Omental fat pad (tissue), 4 donors: ENCODE measurements at places on chromosomes 4 and X.

GRCh38 chr4:21709031-21709430, 239.5 kb downstream of the KCNIP4 start:
- no peak for DNase-seq

DNA sequence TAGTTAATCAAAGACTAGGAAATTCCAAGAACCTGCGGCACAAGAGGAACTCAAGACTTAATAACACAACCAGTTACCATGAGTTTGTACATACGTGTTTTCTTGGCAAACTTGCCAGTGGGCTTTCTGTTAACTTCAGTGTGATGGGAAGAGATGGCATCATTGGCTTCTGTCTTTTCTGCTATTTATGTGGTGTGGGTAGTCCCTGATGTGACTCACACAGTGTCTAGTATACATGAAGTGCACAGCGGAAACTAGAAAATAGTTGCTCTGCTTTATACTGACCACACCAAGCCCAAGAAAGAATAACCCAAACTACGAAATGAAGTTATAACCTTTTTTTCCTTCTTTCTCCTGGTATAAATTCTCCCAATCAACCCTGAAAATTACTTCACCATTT, 24.5 kb downstream of the DAPP1 start:
- no peak for DNase-seq

DNA sequence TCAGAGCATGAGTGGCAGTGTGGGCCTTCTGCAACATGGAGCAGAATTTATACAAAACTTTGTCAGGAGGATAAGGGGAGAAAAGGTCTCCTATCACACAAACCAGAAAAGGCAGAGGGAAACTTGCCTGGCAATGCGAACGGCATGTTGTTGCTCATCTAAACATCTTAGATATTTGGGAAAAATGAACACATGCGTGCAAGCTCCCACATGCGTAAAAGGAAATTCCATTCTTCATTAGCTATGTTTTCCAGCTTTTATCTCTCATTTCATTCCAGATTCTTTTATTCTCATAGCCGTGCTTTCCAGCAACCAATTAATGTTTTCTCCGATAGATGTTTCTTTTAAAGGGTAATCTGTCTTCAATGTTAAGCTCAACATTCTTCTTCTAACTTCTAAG, 31.3 kb upstream of the GBA3 start:
- no peak for DNase-seq

- no peak for DNase-seq
Measured at GRCh38 chr4:150078579-150079080, 385 bp downstream of the DCLK2 start.

GRCh38 chr4:87006676-87007527, 72.1 kb downstream of the AFF1 start:
- DNase-seq = peak; percentile 71

- DNase-seq = no peak
Measured at GRCh38 chrX:12975991-12976558, 1.2 kb downstream of the TMSB4X start.

DNA sequence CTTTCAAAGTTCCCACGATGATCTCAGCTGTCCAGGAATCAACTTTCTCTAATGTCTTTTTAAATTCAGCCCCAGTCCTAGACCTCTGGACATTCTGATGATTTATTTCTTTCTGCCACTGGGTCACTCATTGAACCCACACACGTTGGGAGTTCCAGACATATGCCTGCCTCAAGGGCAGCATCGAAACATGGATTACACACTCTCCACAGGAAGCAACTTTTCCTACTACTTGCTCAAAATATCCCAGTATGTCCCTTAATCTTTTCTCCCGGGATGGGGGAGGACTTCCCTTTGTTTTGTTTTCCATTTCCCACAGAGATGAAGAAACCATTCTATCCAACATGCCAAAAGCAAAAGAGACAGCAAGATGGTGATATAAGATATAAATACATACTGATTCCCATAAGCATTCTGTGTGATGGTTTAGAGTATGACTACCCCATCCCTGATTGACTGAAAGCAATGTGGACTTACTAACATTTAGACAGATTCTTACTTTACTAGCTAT, 79.8 kb upstream of the PPARGC1A start:
- no peak for DNase-seq

- DNase-seq = no peak
Measured at GRCh38 chr4:170305627-170306026, 215.9 kb upstream of the AADAT start.

GRCh38 chrX:109501176-109501575, 19.3 kb upstream of the GUCY2F start:
- no peak for DNase-seq

DNA sequence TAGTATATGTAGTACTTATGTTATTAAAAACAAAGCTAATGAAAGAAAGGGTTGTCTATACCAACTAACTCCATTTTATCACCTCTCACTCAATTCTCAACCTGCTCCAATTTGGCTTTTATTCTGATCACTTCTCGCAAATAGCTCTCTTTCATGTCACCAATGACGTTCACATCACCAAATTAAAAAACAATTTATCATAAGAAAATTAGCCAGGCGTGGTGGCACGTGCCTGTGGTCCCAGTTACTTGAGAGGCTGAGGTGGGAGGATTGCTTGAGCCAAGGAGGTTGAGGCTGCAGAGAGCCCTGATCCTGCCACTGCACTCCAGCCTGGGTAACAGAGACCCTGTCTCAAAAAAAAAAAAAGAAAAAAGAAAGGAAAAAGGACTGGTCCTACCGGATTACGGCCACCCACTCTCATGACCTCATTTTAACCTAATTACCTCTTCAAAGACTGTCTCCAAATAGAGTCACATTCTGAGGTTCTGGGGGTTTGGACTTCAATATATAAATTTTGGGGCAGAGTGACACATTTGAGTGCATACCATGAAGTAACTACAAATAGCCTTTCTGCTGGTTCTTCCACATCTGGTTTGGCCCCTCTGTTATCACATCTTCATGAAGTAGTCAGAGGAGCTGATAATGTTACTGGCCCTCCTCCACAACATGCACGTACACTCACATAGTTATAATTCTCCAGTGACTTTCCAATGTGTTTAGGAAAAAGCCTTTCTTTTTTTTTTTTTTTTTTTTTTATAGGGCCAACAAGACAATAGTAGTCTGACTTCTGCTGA, 15.8 kb upstream of the RBMX start:
- no peak for DNase-seq

DNA sequence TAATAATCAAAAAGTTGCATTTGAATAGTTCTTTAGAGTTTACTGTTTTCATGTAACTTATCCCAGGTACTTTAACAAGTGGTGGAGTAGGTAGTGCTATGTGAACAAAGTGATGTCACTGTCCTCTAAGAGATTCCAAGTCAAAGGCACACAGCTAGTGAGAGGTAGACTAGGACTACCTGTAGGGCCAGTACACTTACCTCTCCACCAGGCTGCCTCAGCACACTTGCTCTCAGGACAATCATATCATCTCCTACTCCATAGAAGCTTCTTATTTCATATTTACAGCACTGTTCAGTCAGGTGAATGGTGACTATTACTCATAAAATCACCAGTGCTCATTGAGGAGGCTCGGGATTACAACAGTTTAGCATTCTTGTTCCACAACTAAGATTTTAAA, 173.0 kb upstream of the EMCN start:
- no peak for DNase-seq

- no peak for DNase-seq
Measured at GRCh38 chr4:113407409-113407808, 354.1 kb downstream of the CAMK2D start.

GRCh38 chr4:128310266-128310697, 22.7 kb upstream of the PGRMC2 start:
- DNase-seq = no peak

GRCh38 chr4:82905205-82905604, 4.7 kb downstream of the THAP9 start:
- DNase-seq = no peak

GRCh38 chr4:152962150-152962549, 26.0 kb downstream of the FHDC1 start:
- no peak for DNase-seq

DNA sequence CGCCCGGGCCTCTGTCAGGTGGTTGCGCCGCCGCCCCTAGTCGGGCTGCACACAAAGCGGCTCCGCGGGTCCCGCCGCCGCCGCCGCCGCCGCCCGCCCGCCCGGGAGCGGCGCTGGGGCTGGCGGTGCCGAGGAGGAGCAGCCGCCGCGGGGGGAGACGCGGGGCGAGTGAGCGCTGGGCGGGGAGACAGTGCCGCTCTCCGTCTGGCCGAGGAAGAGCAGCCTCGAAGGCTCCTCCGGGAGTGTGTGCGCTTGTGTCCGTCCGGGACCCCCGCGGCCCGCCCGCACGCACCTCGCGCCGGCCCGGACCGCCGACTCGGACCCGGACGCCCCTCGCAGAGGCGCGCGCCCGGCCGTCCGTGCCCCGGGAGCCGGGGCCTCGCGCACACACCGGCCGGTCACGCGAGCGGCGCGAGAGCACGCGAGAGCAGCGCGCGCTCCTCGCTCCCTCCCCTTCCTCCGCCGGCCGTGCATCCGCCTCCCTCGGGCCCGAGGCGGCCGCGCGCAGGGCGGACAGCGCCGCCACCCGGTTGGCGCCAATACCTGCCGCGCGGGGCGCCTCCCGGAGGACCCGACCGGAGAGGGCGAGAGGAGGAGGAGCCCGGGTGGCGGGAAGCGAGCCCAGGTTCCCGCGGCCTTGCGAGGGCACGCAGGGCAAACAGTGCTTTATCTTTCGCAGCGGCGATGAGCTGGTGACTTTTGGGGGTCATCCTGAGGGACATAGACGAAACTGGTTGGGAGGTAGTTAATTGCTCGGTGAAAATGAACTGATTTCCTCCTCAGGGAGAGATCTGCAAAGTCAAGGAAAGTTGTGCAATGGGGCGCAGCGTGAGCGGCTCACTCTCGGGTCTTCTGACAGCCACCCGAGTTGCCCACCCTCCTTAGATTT, at the start of gene PDS5A:
PDS5A (minus strand) TSS at position 423 of the 889 bp plus-strand sequence. CDS start 1,334 bp downstream, outside the sequence.
- DNase-seq = peak; percentile 34

- DNase-seq = no peak
Measured at GRCh38 chr4:163109967-163110366, 56.7 kb downstream of the NAF1 start.

- DNase-seq = no peak
Measured at GRCh38 chr4:184169225-184169867, 48.3 kb downstream of the ENPP6 start.

- DNase-seq = no peak
Measured at GRCh38 chr4:140065393-140065792, 88.6 kb downstream of the MAML3 start.

DNA sequence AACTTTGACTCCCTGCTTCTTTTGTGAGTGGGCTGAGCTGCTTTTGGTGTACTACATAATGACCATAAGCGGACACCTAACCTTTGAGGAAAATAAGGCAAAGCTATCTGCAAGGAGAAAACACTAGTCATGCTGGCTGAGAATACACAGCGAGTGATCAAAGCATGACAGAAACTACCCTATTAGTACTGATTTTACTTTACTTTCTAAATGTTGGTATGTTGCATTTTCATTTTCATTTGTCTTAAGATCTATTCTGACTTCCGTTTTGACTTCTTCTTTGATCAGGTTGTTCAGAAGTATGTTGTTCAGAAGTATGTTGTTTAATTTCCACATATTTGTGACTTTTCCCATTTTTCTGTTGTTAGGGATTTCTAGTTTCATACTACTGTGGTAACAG, 361.1 kb downstream of the TRAM1L1 start:
- DNase-seq = no peak
